ENCODE measurements at places on chromosomes 5 and 9. TPM values are rescaled to one million over a fixed set of nuclear protein-coding genes. Genes with fewer than 3 reads are reported as not detected.

DNA sequence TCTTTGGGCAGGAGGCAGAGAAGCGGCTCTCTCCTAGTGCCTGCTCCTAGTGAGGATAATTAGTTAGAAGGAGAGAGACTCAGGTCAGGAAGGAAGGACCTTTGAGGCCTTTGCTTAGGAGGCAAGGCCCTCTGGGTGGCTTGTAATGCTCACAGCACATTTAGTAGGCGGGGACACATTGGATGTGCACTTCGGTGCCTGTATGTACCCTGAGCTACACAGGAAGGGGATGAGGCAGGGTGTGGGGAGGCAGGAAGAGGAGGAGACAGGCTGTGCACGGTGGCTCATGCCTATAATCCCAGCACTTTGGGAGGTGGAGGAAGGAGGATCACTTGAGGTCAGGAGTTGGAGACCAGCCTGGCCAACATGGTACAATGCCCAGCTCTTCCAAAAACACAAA, 7.2 kb upstream of the LCN2 start:
- DNase-seq, result no peak
- H3K36me3 ChIP-seq, result no peaks in the 10 kb centered on the region
- no peak overlapping the region for H3K4me3 ChIP-seq
- H3K27me3 ChIP-seq, result no peaks in the 10 kb centered on the region
- H3K27ac ChIP-seq, result no peak overlapping the region

- no peaks in the 10 kb centered on the region for H3K36me3 ChIP-seq
- no peaks in the 10 kb centered on the region for H3K4me1 ChIP-seq
- no peak overlapping the region for H3K4me3 ChIP-seq
- H3K27ac ChIP-seq, result no peak overlapping the region
- H3K27me3 ChIP-seq, result no peaks in the 10 kb centered on the region
These were observed 256.7 kb downstream of the NDUFS4 start for GRCh38 chr5:53817183-53817582.

GRCh38 chr5:50710838-50711237, 44.4 kb downstream of the PARP8 start:
- DNase-seq, result no peak
- no peaks in the 10 kb centered on the region for H3K4me1 ChIP-seq
- no peak overlapping the region for H3K4me3 ChIP-seq
- H3K27ac ChIP-seq, result no peak overlapping the region

- H3K4me3 ChIP-seq, result no peak overlapping the region
- no peaks in the 10 kb centered on the region for H3K36me3 ChIP-seq
- H3K4me1 ChIP-seq, result no peaks in the 10 kb centered on the region
- H3K27ac ChIP-seq, result no peak overlapping the region
- DNase-seq, result no peak
- no peaks in the 10 kb centered on the region for H3K27me3 ChIP-seq
These were observed 25.4 kb downstream of the CTNND2 start for GRCh38 chr5:11878814-11879213.

- no peaks in the 10 kb centered on the region for H3K36me3 ChIP-seq
- peak overlapping the region; percentile 1 for H3K27ac ChIP-seq
- no peak for DNase-seq
- H3K4me3 ChIP-seq, result no peak overlapping the region
- no peaks in the 10 kb centered on the region for H3K27me3 ChIP-seq
These were observed 9.9 kb upstream of the NINJ1 start for GRCh38 chr9:93143830-93144530.

- H3K27ac ChIP-seq, result no peak overlapping the region
- no peak for DNase-seq
- H3K4me3 ChIP-seq, result no peak overlapping the region
- no peaks in the 10 kb centered on the region for H3K4me1 ChIP-seq
- H3K36me3 ChIP-seq, result no peaks in the 10 kb centered on the region
These were observed 54.3 kb upstream of the ANKRD33B start for GRCh38 chr5:10509575-10509974.

GRCh38 chr5:4295663-4296339, 700.2 kb downstream of the IRX1 start:
- no peaks in the 10 kb centered on the region for H3K27me3 ChIP-seq
- no peak overlapping the region for H3K4me3 ChIP-seq
- H3K36me3 ChIP-seq, result no peaks in the 10 kb centered on the region
- no peak overlapping the region for H3K27ac ChIP-seq

DNA sequence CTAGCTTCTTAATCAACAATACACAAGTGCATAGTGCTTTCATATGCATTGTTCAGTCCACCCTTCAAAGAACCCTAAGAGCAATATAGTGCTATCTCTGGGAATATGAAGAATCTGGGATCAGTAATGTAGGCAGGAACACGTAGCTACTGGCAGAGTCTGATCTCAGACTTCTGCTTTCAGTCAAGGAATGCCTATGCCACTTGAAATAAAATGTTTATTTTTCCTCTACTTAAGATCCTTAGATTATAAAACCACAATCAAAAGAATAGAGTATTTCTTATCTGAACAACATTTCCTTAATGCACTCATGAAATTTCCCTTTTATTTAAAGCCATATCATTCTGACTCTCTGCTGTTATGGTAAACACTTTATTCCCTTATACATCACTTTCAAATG, 1407.8 kb upstream of the C9orf72 start:
- H3K4me1 ChIP-seq, result no peaks in the 10 kb centered on the region
- DNase-seq, result no peak
- no peak overlapping the region for H3K27ac ChIP-seq
- no peak overlapping the region for H3K4me3 ChIP-seq

GRCh38 chr9:78994471-78994870, 577.3 kb upstream of the TLE4 start:
- DNase-seq, result no peak
- H3K4me3 ChIP-seq, result no peak overlapping the region
- H3K27me3 ChIP-seq, result no peaks in the 10 kb centered on the region
- H3K27ac ChIP-seq, result no peak overlapping the region
- no peaks in the 10 kb centered on the region for H3K4me1 ChIP-seq

DNA sequence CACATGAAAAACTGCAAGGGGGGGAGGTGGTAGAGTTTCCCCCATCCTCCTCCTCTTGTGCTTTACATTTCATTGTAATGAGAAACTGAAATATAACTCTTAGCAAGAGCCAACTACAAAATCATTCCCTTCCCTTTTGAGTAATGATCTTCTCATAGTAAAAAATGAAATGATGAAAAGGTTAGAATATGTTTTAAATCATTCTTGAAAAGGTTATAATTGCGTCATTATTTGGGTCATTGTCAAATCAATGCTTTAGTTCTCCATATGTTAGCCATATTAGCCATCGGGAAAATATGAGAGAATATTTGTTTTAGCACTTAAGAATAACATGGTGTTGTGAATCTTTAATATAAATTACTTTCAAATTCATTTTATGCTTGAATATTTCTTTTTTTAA, 1185.0 kb upstream of the CDH18 start:
- DNase-seq, result no peak
- H3K27ac ChIP-seq, result no peak overlapping the region
- no peaks in the 10 kb centered on the region for H3K36me3 ChIP-seq
- H3K4me1 ChIP-seq, result no peaks in the 10 kb centered on the region

GRCh38 chr9:133771486-133772482, 33.6 kb upstream of the SARDH start:
- peaks cover 17% of the 10 kb centered on the region for H3K36me3 ChIP-seq
- H3K27ac ChIP-seq, result no peak overlapping the region
- peak; percentile 49 for DNase-seq
- H3K4me3 ChIP-seq, result no peak overlapping the region

DNA sequence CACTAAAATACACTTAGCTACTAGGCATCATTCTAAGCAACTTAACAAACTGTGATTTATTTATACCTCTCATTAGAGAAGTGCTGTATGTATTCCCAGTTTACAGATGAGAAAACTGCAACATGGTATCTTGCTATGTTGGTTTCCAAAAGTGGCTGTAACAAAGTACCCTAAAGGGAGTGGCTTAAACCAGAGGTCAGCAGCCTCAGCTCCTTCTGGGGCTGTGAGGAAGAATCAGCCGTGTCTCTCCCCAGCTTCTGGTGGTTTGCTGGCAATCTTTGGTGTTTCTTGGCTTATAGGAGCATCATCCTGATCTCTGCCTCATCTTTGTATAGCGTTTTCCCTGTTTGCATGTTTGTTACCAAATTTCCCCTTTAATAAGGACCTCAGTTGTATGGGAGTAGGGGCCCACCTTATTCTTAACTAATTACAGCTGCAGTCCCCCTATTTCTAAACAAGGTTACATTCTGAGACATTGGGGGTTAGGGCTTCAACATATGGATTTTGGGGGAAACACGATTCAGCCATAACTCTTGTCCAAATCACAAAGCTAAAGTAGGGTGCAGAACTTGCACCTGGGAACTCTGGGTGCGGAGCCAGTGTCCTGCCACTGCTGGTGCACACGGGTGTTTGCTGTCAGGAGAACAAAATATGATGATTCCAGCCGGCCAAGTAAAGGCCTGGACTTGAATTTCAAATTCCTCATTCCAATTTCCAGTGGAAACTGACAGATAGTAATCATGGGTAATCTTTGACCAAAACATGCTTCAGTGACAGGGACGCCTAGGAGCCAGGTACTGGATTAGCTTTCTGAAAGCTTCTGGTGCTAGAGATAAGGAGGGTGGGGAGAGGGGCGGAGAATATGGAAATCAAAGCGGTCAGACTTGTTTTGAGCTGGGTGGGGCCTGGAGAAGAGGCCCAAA, 43.3 kb downstream of the RAI14 start:
- DNase-seq, result no peak
- H3K27me3 ChIP-seq, result no peaks in the 10 kb centered on the region
- peaks cover 29% of the 10 kb centered on the region for H3K4me1 ChIP-seq
- no peak overlapping the region for H3K27ac ChIP-seq

GRCh38 chr9:32738501-32739172, 44.7 kb upstream of the TMEM215 start:
- no peaks in the 10 kb centered on the region for H3K36me3 ChIP-seq
- no peaks in the 10 kb centered on the region for H3K27me3 ChIP-seq
- H3K27ac ChIP-seq, result no peak overlapping the region

- H3K27ac ChIP-seq, result no peak overlapping the region
- H3K36me3 ChIP-seq, result no peaks in the 10 kb centered on the region
- H3K4me3 ChIP-seq, result no peak overlapping the region
- no peaks in the 10 kb centered on the region for H3K4me1 ChIP-seq
These were observed 128.3 kb upstream of the MOCS2 start for GRCh38 chr5:53237876-53238275.

DNA sequence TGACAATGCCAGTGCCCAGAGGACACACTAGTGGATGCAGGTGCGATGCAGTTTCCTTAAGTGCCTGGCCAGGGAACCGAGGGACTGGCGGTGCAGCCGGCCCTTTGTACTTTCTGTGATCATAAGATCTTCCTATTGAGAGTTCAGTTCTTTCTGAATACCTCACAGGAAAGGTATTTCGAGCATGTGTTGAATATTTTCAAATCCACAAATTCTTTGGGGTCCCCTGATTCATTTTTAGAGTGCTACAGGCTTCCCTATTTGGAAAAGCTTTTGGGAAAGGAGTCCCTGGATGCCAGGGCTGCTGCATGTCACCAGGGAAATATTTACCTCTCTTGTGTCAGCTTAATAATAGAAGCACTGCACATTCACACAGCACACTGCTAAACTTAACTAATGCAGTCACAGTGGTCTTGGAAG, 281.5 kb downstream of the GADD45G start:
- peak overlapping the region; percentile 72 for H3K27ac ChIP-seq
- no peaks in the 10 kb centered on the region for H3K27me3 ChIP-seq
- H3K4me3 ChIP-seq, result no peak overlapping the region
- no peaks in the 10 kb centered on the region for H3K36me3 ChIP-seq
- no peak for DNase-seq

The IL3 gene
- total RNA-seq, result not detected

The DMRT3 gene
- not detected for total RNA-seq

The RC3H2 gene
- 47.1 TPM for total RNA-seq

The ALDH7A1 gene
- total RNA-seq, result 16.0 TPM

The MACIR gene
- total RNA-seq, result 4.2 TPM

The MEIKIN gene
- not detected for total RNA-seq

The NME5 gene
- total RNA-seq, result 1.5 TPM

The CD14 gene
- 58.1 TPM for total RNA-seq

The AJM1 gene
- 6.1 TPM for total RNA-seq

The BTNL8 gene
- total RNA-seq, result 0.27 TPM

The PCDHGC3 gene
- 42.1 TPM for total RNA-seq

The SV2C gene
- 0.71 TPM for total RNA-seq

The ARHGAP26 gene
- total RNA-seq, result 13.3 TPM

All from sigmoid colon (tissue), 7 donors.